ENCODE measurements at places on chromosomes 6 and 20.

DNA sequence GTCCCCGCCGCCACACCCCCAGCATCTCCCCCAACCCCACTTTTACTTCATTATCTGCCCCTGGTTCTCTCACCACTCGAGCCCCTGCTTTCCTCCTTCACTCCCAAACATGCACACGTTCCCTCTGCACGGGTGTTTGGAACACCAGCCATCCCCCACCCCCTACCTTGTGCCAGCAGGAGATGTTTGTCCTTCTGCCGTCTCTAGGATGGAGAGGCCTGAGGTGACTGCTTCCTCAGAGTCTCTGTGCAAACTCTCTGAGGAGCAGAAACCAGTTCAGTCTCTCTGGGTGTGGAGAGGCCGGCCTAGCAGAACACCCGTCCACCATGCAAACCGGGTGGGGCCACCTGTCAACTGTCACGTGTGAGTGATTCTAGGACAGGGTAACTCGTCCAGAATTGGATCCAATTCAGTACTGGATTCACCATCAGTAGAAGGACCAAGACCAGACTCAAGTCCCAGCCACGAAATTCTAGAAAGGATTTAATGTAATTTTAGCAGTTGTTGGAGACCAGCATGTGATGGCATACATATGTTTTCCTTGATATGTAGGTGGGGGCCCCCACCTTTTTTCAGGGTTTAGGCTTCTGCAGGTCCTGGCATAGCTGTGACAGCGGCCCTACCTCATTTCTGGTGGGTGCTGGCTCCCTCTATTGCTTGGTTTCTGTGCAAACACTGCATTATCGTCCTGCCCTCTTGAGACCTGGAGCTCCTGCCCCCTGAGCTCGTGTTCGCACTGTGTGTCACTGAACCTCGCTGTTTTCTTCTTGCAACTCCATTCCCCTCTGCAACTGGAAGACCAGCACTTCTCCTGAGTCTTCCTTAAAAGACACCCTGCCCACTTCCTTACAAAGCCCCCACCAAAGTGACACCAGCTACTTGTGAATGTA lies at the start of gene RAET1E:
Gene RAET1E (minus strand): TSS at position 259 of the 890 bp plus-strand sequence. CDS start 7,212 bp downstream, outside the sequence.
- DNase-seq, result no peak

DNA sequence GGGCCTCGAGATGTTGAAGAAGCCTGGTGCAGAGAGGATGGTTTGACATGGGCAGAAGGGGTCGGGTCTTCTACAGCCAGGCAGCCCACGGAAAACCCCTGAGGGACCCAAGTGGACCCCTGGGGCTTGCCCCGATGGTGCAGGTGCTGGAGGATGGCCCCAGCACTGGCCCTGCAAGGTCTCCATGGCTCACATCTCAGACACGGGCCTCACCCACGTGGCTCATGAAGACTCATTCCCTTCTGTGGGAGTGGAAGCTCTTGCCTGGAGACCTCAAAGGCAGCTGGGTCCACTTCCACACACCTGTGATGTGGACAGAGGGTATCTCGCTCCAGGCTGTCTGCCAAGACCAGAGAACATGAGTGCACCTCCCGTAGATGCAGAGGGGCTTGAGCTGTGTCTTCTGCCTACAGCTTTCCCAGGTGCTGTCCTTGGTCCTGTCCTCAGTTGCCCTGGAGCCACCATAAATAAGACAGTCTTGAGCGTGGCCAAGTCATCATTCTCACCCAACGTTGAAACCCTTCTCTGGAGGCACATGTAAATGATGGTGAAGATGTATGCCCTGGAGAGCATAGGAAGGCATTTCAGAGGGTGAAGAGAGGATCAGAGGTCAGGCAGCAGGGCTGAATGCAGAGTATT lies 108.0 kb downstream of the SYNDIG1 start:
- no peak for DNase-seq

- DNase-seq, result no peak
These were observed 16.9 kb downstream of the RAB44 start for GRCh38 chr6:36714511-36714910.

- DNase-seq, result peak; percentile 58
These were observed 572 bp downstream of the SLC2A4RG start for GRCh38 chr20:63740070-63740626.

GRCh38 chr20:18316166-18316565 lies 27.8 kb downstream of the ZNF133 start:
- no peak for DNase-seq
